Right renal cortex interstitium (tissue), 3 donors: ENCODE measurements at places on chromosomes 16 and 17.

GRCh38 chr17:40038882-40039513 lies 15.2 kb downstream of the MED24 start:
- peak; percentile 52 for DNase-seq

DNA sequence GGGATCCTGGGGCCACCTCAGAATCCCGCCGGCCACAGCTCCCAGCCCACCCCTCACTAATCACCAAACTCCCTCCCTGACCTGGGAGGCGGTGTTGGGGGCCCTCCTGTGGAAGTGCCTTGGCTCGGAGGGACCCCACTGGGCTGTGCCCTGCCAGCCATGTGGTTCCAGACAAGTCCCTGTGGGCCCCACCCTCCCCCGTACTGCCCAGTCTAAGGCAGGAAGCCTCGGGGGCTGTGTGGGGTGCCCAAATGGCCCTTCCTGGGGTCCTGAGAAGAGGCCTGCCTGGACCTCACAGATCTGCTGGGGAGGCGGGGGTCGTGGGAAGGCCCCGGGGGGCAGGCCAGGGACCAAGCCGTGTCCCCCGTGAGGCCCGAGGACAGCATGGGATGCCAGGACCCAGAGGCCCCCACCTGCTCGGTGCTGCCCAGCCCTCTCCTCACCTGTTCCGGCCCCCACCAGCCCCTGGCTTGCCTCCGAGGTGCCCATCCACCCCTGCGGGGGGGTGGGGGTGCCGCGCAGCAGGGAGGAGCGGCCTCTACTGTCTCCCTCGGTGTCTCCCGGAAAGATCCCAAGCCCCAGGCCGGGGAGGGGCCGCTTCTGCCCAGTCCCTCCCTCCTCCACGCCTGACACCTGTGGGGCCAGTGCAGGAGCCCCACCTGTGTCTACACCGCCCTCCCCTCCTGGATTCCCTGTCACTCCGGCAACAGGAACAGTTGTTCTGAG lies 9.3 kb upstream of the KREMEN2 start:
- DNase-seq = no peak

GRCh38 chr17:7191571-7192270 lies 12.6 kb upstream of the ASGR1 start:
- no peak for DNase-seq

DNA sequence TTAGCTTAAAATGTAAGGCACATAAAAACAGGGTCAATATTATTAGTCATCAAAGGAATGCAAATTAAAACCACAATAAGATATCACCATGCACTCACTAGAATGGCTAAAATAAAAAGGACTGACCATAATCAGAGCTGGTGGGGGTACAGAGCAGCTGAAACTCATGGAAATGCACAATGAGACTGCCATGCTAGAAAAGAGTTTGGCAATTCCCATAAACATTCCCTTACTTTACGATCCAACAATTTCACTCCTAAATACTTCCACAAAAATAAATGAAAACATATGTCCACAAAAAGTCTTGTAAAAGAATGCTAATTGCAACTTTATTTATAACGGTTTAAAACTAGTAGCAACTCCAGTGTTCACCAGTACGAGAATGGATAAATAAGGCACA lies 36.1 kb upstream of the ERCC4 start:
- DNase-seq = no peak
